Cardiac muscle cell (in vitro differentiated cells and primary cell): ENCODE measurements at places on chromosomes 16 and 17.
A peak's percentile ranks its signal among the peaks of the same experiment; 100 is the strongest.

DNA sequence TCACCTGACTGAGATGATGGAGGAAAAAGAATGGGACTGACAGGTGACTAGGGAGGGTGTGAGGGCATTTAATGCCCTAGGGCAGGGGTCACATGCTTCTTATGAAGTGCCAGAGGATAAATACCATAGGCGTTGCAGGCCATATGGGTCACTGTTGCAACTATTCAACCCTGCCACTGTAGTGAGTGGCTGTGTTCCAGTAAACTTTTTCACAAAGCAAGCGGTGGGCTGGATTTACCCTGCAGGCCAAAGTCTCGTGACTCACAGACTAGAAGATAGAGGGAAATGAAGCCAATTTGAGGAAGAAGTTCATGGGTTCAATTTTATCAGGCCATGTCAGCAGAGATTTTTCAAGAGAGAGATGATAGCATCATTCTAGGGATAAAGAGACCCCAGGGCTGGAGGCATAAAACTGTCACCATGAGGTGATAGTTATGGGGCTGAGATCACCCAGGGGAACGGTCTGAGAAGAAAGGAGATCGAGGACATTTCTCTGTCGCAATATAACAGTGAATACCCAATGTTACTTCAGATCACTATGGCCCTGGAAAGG lies 8.6 kb downstream of the ARHGAP17 start:
- no peak for DNase-seq
- H3K4me1 ChIP-seq, result no peaks in the 10 kb centered on the region
- peak overlapping the region; percentile 66 for H3K27ac ChIP-seq
- no peak overlapping the region for H3K4me3 ChIP-seq
- no peaks in the 10 kb centered on the region for H3K36me3 ChIP-seq

GRCh38 chr16:13012601-13013000 lies 111.2 kb downstream of the SHISA9 start:
- H3K36me3 ChIP-seq, result no peaks in the 10 kb centered on the region
- no peaks in the 10 kb centered on the region for H3K27me3 ChIP-seq
- no peaks in the 10 kb centered on the region for H3K4me1 ChIP-seq
- no peak overlapping the region for H3K4me3 ChIP-seq
- H3K27ac ChIP-seq, result no peak overlapping the region

- DNase-seq, result no peak
- peak overlapping the region; percentile 85 for H3K4me3 ChIP-seq
- peak overlapping the region; percentile 83 for H3K27ac ChIP-seq
- H3K36me3 ChIP-seq, result peaks cover 4% of the 10 kb centered on the region
Observed at GRCh38 chr16:69424935-69425784, 741 bp downstream of the CYB5B start.

DNA sequence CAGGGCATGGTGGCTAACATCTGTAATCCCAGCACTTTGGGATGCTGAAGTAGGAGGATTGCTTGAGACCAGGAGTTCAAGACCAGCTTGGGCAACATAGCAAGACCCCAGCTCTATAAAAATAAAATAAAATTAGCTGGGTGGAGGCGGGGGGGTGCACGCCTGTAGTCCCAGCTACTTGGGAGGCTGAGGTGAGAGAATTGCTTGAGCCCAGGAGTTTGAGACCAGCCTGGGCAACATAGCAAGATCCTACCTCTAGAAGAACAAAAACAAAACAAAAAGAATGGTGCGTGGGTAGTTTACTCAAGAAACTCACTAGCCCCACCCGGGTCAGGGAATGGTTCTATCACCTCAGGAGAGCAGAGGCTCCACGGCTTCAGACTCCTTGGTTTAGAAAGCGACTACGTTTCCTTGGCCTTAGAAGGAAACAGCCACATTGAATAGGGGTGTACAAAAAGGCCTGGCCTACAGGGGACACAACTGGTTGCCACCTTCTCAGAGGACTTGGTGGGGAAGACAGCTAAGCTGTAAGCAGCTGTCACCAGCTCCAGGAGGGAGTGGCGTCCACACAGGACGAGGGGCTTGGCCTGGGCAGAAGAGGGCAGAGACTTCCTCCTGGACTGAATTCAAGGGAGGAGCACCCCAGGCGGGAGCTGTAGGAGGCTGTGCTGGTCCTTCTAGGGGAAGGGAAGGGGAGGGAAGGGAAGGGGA lies 716 bp downstream of the TK1 start:
- peak overlapping the region; percentile 47 for H3K4me3 ChIP-seq
- no peaks in the 10 kb centered on the region for H3K36me3 ChIP-seq
- peaks cover 6% of the 10 kb centered on the region for H3K4me1 ChIP-seq
- no peak overlapping the region for H3K27ac ChIP-seq
- DNase-seq, result no peak

GRCh38 chr16:78939597-78939996 lies 660.9 kb downstream of the MAF start:
- no peak for DNase-seq
- H3K27ac ChIP-seq, result no peak overlapping the region
- H3K36me3 ChIP-seq, result no peaks in the 10 kb centered on the region
- no peaks in the 10 kb centered on the region for H3K4me1 ChIP-seq
- no peak overlapping the region for H3K4me3 ChIP-seq
